Amygdala (tissue), 56 donors: ENCODE measurements at places on chromosomes 4 and X.

GRCh38 chr4:78845472-78845871, 69.3 kb downstream of the BMP2K start:
- no peak for DNase-seq

DNA sequence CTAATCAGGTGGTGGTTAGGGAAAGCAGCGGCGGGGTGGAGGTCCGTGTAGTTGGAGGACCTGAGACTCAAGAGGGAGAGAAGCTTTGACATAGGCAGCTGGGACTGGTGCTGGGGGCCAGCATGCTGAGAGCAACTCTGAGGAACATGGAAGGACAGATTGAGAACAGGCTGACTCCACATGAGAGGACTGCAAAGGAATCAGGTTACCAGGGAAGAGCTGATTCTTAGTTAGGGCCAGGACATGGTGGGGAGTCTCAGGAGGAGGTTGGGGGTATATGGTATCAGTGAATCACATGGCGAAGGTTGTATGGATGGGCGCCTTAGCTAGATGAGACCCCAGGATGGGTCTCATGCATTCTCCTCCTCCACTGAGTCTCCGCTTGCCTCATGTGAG, 264.0 kb upstream of the BOD1L1 start:
- DNase-seq, result no peak

GRCh38 chr4:70577220-70577927, 14.7 kb upstream of the AMBN start:
- DNase-seq, result no peak

GRCh38 chrX:120797188-120797851, 78.3 kb downstream of the CT47B1 start:
- DNase-seq, result no peak

DNA sequence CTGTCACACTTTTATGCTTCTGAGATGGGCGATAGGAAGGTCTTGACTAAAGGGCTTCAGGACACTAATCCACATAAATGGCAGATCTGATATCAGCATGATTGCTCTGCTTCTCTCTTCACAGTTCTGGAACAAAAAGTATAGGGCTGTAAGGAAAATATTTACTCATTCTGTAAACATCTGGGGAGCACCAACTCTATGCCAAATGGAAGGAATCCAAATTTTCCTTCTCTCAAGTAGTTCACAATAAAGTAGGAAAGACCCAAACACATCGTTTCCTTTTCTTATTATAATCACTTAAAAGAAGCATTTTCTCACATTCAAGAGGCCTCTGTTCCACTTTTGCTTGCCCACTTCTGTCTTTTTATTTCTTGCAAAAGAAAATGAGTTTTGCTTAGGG, 45.9 kb upstream of the F9 start:
- DNase-seq, result no peak

- DNase-seq, result no peak
Observed at GRCh38 chr4:121273191-121273590, 107.6 kb downstream of the QRFPR start.

DNA sequence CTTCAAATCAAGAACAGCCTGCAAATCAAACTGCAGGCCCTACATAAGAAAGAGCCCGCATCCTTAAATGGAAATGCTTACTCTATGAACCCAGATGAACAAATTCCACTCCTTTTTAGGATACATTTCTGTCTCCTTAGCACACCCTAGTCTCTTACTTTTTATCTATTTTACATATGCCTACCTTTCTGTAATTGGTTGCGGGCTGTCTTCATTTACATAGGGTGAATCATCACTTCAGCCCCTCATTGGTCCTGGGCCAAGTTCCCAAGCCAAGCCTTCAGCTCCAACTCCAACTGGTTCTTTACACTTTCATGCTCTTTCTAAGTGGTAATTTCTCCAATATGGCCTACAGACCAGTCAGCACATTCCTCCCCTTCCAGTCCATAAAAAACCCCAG, 219.3 kb downstream of the TRAM1L1 start:
- no peak for DNase-seq

DNA sequence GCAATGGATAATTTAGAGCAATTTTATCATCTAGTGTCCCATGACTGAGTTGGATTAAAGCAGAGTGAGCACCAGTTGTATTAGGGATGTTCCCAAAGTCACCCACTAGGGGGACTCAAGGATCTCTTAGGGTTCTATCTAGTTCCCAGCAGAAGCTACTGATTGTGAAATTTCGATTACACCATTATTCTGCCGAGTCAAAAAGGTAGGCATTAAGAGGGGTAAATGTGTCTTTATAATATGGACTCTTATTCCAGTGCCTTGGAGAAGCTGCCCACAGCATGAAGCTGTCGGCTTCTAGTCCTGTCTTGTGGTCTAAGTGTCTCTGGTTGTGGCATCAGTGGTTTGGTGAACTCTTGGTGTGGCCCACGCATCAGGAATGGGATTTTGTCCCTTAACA, 53.3 kb downstream of the RGS12 start:
- DNase-seq, result no peak

DNA sequence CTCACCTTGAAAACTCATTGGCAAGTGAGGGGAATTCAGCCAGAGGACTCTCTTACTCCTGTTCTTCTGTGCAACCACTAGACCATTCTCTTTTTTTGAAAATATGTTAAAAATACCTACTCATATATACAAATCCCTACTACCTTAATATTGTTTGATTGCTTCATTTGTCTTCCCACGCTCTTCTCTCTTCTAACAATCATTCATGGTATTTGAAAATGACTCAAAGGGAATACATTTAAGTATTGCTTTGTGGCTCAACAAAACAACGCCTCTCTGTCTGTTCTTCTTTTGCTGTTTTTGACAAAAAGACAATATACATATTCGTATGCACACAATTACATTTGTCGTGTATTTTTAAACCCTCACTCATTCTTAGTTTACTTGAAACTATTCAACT, 589.4 kb downstream of the ANKRD50 start:
- no peak for DNase-seq

DNA sequence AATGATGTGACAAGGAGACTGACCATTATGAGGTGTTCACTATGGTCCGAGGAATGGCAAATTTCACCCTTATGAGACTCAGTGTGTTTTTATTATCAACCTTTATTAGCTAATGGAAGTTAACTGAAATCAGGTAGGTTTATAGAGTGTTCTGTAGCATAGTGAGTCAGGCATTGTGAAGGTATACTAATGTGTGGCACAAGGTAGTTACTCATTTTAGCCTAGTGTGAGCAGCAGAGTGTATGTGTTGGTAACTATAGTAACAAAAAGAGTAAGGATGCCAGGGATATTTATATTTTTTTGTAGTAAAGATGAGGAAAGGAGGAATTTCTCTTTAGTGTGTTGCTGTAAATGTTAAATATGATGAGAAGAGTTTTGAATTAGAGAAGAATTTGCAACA, 12.0 kb downstream of the PDLIM5 start:
- no peak for DNase-seq
